ENCODE measurements at places on chromosomes 11 and 22.
A peak's percentile ranks its signal among the peaks of the same experiment; 100 is the strongest.

GRCh38 chr22:26646158-26646557 is 11.2 kb upstream of the MIAT start:
- DNase-seq = no peak

GRCh38 chr22:38125038-38125610 is 14.6 kb upstream of the BAIAP2L2 start:
- DNase-seq = no peak

DNA sequence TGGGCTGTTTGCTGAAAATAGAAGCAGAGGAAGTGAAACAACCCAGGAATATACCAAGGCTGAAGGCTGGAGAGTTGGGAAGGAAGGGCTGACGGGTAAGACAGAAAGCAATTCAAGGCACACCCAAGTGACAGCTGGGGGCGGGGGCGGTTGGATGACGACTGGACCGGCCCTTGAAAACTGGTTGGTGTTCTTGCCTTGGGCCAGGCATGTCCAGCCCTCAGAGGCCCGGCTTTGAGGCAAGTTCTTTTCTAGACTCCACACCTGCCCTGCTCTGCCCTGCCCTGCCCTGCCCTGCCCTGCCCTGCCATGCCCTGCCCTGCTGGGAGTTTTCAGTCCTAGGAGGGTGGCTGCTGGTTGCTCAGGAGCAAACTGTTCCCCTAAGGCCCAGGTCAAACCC is 34.2 kb upstream of the CACNG2 start:
- DNase-seq = peak; percentile 94

DNA sequence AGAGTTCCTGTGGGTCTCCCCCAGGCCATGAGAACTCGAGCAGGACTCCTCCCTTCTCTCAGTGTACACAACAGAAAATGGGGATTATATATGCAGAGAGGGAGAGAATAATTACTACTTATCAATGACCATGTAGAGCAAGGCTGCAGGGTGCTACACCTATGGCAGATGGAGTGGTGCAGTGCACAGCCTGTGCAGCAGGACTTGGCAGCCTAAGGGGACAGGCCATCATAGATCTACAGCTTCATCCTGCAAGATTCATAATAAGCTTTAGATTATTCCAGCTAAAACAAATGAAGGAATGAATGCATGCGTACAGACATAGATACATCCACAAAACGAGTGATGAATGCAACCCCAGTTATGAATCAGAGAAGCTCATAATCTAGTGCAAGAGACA is 8.4 kb upstream of the TP53I11 start:
- DNase-seq = no peak

DNA sequence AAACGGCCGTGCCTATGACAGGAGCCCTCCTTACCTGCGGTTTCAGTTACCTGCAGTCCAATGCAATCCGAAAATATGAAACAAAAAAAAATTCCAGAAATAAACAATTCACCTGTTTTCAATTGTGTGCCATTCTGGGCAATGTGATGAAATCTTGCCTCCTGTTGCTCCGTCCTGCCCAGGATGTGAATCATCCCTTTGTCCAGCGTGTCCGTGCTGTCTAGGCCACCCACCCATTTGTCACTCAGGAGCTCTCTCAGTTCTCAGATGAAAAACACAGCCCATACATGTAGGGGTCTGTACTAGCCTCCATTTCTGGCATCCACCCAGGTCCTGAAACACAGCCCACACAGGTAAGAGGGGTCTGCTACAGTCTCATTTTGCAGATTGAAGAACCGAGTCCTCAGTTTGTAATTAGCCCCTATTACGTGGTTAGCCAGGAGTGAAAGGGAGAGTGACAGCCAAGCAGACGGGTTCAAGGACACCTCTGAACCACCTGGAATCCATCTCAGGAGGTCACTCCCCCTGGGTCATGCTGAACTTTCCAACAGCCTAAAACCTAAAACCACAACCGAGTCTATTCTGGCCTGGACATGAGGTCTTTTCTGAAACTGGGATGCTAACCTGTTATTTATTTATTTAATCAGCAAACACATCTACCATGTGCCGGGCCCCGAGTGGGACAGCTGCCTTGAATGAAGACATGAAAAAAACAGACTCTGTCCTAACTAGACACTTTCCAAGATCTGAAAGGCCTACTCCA is 317.2 kb downstream of the SHANK2 start:
- no peak for DNase-seq

DNA sequence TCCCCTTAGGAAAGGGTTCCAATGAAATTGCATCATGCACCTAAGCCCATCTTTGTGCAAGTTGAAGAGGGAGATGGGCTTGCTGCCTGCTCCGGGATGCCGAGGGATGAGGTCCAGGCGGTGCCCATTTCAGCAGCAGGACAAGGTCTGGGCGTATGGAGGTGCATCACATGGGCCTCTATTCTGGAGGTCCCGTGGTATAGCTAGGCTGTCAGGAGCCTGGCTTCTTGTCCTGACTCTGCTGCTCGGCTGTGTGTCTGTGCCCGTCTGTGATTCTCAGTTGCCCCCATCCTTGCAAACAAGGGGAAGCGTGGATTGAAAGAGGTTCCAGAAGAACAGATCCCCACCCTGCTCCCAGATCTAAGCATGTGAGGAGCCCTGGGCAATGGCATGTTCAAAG is 130.0 kb downstream of the OSBP2 start:
- no peak for DNase-seq

DNA sequence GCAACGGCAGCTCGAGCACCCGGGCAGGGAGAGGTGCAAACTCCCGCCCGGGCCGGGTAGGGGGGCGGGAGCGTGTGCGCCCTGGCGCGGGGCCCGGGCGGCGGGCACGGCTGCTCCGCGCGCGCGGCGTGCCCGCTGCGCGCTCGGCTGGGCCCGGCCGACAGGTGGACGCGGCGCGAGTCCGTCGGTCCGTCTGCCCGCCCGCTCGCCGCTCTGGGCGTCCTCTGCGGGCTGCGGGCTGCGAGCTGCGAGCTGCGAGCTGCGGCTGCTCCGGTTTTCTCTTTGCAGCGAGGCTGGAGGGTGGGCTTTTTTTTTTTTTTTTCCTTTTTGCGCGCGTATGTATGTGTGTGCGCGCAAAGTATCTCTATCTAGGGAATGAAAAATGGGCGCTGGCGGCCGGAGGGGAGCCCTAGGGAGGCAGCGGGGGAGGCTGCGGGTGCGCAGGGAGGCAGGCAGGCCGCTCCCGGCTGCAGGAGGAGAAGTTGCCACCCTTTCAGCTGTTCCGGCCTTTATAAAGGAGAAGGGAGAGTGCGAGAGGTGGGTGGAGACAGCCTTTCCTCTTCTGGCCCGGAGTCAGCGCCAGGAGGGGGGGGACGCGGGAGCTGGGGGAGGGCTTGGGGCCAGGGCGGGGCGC is at the start of gene PDGFB:
PDGFB (minus strand) TSS at position 487 of the 634 bp plus-strand sequence. CDS start 1,019 bp downstream, outside the sequence.
- peak; percentile 81 for DNase-seq

GRCh38 chr11:15525582-15525981 is 410.9 kb downstream of the INSC start:
- no peak for DNase-seq

DNA sequence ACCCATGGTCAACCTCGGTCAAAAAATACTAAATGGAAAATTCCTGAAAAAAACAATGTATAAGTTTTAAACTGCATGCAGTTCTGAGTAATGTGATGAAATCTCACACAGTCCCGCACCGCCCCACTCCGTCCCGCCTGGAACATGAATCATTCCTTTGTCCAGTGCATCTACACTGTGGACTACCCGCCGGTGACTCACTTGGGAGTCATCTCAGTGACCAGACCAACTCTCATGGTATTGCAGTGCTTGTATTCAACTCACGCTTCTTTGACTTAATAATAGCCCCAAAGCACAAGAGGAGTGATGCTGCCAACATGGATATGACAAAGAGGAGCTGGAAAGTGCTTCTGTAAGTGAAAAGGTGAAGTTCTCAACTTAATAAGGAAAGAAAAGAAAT is 48.8 kb downstream of the ARHGAP32 start:
- DNase-seq = peak; percentile 88

GRCh38 chr22:39282645-39283321 is 36.6 kb downstream of the RPL3 start:
- DNase-seq = peak; percentile 73

DNA sequence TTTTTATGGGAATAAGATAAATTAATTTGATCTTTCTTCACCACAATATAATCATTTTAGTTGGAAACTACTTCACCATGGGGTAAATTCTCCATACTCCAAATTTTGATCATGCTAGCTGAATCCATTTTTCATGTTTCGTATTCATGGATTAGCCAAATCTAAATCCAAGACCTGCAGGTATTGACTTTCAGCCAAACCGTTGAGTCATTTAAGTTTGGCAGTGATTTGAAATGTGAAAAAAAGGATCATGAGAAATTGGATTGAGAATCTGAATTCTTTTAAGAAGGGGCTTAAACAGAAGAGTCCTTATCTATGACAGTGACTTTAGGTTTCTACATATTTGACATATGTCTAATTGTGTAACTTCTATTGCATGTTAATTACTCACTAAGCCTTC is 5.3 kb downstream of the GAS2 start:
- DNase-seq = no peak

DNA sequence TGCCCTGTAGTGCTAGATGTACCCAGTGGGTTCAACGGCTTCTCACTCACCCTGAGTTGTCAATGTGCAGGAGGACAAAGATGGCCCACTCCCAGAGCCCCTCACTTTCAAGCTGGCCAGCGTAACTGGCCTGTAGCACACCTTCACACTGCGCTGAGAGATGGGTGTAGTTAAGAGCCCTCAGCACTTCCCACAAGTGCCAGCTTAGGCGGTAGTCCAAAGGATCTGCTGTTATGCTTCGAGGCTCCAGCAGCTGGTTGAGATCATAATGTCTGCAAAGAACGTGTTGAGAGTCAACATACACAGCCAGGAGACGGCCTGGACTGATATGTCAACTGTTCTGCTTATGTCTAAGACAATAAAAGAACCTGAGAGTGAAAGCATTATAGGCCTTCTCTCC is 14.7 kb upstream of the CHRNA10 start:
- no peak for DNase-seq

DNA sequence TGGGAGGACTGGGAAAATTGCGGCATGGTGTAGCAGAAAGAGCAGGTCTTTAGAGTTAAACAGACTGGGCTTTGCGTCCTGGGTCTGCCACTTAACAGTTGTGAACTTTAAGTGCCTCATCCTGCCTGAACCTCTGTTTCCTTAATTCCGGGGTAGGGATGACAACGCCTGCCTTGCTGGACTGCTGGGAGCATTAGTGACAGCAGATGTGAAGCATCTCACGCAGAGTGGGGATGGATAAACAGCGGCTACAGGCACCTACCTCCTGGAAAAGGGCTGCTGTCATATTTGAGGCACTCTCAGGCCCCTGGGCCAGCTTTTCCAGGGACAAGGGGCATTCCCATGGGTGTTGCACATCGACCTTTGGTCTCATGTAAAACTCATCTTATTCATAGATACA is 572.2 kb downstream of the TBC1D22A start:
- DNase-seq = no peak

DNA sequence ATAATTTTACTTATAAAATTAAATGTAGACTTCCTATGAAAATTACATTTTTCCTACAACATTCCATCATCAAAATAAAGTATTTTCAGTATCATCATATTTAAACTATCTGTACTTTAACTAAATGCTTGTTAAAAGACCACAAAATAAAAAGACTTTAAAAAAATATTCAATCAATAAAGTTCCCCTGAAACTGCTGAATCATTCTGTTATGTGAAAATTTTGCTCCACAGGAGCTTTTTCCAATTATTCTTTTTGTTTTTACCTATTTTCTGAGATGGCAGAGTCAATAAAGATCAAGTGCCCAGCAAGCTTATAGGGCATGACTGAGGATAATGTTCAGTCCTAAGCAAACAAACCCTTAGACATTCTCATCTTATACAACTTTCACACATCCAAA is 27.3 kb downstream of the ALKBH8 start:
- DNase-seq = no peak

GRCh38 chr22:44378380-44378779 is 65.6 kb upstream of the SHISAL1 start:
- DNase-seq = no peak

DNA sequence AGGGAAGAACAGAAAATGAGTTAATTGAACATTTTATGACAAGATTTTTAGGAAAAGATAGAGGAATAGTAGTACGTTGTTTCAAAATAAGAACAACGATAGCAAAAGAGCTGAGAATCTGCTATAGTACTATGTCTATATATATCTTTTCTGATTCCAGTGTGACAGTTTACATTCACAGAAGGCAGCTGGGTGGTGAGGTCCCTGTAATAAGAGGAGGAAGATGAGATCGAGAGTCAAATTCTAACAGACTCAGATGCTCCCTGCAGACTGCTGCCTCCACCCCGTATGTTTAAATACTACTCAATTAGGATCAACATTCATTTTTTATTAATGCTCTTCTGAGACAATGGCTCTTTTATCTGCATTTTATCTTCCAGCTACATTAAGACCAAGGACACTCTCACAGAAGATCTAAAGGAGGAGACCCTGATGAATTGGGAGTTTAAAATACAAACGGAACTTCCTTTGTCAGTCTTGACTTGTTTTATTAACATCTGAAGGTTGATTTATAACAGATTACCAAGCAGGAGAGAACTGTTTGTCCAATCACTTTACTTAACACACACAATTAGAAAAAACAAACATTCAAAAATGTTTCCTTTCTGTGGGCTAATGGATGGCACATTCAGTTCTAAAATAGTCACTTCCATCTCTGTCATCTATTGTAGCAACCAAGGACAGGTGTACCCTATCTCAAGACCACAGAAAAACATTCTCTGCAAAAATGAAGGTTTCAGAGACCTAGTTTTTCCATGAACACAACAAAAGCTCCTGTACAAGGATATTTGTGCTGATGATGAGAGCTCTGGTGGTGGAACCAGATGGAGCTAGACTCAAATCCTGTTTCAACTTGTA is 240.2 kb downstream of the CADM1 start:
- DNase-seq = no peak

GRCh38 chr11:11263238-11264005 is 89.6 kb downstream of the CSNK2A3 start:
- no peak for DNase-seq

DNA sequence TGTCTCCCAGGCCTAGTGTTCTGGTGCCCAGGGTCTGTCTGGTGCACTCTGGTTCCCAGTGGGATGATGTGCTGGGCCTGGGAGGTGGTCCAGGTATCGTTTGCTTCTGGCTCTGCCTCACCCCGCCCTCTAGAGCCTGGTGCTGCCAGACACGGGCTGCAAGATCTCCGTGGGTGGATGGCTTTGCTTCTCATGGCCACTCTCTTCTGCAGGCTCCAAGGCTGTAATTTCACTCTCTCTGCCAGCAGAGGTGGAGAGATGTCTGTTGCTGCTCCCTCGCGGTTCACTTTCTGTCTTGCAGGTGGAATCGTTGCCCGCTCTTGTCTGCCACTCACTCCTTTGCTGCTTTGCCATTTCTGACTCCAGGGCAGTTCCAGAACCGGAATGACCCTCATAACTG is 13.4 kb downstream of the NADSYN1 start:
- no peak for DNase-seq

- no peak for DNase-seq
Observed at GRCh38 chr11:118644496-118644895, 35.0 kb downstream of the TREH start.

GRCh38 chr11:84019571-84020194 is 733.5 kb upstream of the CCDC90B start:
- DNase-seq = no peak

DNA sequence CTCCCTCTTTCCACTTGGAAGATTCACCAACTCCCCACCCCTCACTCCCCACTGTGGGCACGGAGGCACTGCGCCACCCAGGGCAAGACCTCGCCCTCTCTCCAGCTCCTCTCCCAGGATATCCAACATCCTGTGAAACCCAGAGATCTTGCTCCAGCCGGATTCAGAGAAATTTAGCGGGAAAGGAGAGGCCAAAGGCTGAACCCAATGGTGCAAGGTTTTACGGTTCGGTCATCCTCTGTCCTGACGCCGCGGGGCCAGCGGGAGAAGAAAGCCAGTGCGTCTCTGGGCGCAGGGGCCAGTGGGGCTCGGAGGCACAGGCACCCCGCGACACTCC is 397 bp upstream of the CD44 start:
- DNase-seq = no peak

GRCh38 chr11:114284021-114284420 is 12.2 kb upstream of the NNMT start:
- no peak for DNase-seq

All from suppressor macrophage treated with lipopolysaccharide for 4 hours (primary cell).